ENCODE measurements at places on chromosomes 6 and 20.

DNA sequence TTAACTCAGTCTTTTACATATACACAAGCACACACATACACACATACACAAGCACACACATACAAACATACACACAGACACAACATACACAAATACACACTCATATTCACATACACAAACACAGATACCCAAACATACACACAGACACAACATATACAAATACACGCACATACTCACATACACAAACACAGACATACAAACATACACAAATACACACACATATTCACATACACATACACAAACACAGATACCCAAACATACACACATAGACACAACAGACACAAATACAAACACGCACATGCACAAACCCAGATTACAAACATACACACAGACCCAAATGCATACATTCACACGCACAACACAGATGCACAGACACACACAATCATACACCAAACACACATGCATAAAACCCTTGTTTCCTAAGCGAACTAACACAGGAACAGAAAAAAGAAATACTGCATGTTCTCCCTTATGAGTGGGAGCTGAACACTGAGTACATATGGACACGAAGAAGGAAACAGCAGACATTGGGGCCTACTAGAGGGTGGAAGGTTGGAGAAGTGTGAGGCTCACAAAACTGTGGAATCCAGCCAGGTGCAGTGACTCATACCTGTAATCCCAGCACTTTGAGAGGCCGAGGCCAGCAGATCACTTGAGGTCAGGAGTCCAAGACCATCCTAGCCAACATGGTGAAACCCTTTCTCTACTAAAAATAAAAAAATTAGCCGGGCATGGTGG lies 34.2 kb downstream of the PIM1 start:
- DNase-seq = no peak

DNA sequence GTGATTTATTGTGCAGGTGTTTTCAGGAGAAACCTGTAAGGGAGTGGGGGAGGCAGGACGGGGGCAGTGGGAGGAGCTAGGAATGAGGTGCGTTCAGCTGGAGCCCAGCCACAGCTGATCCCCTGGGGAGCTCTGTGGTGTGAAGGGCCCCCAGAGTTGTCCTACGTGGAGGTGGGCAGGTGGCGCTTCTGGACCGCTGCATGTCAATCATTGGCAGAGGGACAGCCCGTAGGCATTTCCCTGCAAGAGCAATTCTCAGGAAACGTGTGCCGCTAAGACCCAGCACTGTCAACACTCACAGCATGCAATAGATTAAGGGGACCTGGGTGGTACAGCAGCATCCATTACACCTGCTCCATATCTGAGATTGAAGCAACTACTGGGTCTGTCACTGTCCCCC lies 88.0 kb downstream of the PRND start:
- no peak for DNase-seq

DNA sequence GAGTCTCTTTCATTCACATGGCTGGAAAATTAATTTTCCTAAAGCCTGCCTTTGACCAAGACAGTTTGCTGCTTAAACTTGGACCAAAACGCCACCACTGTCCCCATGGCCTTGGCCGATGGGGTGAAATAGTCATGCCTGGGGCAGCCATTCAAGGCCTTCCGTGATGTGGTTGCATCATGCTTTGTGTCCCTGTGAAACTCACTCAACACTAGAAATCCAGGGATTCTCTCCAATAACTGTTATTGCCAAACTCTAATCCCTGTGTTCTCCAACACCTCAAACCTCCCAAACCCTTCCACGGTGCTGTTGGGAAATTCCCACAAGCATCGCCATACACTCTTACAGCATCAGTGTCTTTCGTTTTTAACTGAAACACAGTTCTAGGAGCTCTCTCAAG lies 1.4 kb upstream of the TXNDC5 start:
- DNase-seq = no peak

- DNase-seq = no peak
Measured at GRCh38 chr6:105024803-105025202, 67.9 kb downstream of the LIN28B start.

DNA sequence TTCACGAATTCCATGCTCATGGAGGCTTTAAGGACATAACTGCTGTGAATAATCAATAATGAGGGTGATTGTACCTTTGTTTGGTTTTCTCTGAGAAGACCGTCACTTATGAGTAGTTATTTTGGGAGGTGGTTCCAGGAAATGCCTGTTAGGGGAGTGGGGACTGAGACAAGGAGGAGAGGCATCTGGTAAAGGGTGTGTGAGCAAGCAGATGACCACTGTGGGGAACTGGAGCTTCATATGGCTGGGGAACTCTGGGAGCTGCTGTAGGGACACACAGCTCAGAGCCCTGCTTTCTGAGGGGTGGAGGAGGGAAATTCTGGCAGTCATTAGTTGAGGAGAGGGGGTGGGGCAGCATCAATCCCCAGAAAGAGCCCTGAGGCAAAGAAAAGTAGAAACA lies 71.3 kb upstream of the TINAG start:
- DNase-seq = no peak

GRCh38 chr20:3251806-3252205 lies 12.8 kb upstream of the SLC4A11 start:
- no peak for DNase-seq

- DNase-seq = no peak
Measured at GRCh38 chr6:124661097-124661661, 301.1 kb upstream of the RNF217 start.

Measured in NCI-H524 (cell line).